ENCODE measurements at places on chromosomes 1 and 21.

- no peak for DNase-seq
These were observed 54.9 kb downstream of the TM2D1 start for GRCh38 chr1:61670016-61670415.

GRCh38 chr1:235946571-235946981 lies 79.9 kb upstream of the LYST start:
- DNase-seq: no peak

GRCh38 chr1:49951385-49951784 lies 72.4 kb downstream of the AGBL4 start:
- DNase-seq: no peak

GRCh38 chr1:8216005-8216404 lies 101.9 kb upstream of the SLC45A1 start:
- no peak for DNase-seq

DNA sequence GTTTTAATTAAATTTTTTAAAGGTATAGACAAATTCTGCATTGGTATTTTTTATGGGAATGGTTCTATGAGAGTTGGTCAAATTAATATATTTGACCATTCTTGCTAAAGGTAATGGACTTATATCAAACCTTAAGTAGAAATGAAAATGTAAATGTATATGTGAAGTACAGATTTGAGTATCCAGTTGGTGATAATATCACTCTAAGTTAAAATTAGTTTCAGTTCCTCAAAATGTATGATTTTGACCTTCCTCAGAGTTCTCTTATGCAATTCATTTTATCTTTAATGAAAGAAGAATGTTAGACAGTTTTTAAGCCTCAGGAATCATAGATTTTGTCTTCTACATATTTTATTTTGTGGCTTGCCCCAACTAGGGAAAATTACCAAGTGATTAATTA lies 1291.5 kb upstream of the B3GALT2 start:
- DNase-seq: no peak

GRCh38 chr1:118999348-119000071 lies 11.4 kb upstream of the TBX15 start:
- DNase-seq: no peak

DNA sequence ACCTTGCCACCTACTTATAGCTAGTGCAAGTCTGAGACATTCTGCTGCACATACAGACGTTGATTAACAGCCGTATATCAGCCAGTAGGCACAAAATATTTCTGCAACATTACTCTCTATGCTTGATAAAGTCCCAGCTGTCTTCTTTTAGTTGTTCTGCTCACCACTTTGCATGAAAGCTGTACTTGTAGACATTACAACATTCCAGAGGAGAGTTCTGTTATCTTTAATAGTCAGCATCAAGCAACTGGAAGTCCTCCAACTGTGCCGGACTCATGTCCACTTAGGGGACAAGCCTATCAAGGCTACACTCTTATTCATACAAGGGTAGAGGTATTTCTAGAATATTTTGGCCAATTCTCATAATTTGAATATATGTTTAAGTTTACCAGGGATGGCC lies 50.0 kb downstream of the CACHD1 start:
- DNase-seq: no peak

- no peak for DNase-seq
These were observed 49.5 kb downstream of the LUZP1 start for GRCh38 chr1:23118957-23119792.

GRCh38 chr1:224554620-224555259 lies 61.4 kb upstream of the CNIH3 start:
- no peak for DNase-seq

DNA sequence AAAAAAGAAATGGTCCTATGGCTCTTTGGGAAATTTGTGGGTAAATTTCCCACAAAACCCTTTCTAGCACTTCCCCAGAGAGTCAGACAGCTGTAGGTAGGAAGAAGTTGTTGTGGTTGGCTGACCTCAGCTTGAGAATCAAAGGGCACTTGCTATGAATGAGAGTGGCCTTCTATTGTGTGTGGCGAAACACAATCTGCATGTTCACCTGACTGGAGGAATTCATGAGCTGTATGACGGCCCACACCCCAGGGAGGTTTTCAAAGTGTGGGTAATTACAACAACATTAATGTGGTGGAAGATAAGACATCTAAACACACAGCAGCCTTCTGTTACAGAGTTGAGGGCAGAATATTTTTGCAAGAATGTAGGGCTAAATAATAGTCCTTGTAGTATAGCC lies 38.8 kb downstream of the NGF start:
- DNase-seq: no peak

DNA sequence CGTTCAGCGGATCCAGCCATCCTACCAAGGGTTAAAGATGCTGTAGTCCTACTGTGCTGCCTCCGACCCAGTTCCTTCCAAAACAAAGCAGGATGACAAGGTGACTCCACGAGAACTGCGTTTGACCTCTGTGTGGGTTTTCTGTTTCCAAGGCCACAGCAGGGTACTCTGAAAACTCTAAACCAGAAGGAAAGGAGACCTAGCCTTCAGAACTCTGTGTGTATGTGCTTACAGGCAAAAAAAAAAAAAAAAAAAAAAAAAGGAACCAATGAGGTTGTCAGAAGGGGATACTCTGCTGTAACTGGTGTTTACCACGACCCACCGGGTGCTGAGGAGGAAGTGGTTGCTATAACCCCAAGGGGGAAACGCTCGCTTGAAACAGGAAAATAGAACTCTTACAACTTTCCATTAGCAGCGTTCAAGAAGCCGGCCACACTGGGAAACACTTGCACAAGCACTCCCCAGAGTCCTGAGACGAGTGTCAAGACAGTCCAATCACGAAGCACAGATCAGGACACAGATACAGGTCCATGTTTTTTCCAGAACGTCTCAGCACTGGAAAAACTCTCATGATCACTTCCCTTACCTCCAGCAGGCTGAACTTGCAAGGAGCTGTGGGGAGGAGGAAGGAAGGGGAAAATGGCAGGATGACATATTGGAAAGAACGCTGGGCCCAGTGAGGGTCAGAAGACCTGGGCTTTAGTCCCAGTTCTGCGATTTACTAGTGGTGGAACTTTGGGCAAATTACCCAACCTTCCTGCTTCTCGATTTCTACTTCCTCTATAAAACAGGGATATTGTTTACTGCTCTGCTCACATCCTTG lies 64.0 kb downstream of the ITPKB start:
- DNase-seq: no peak

- no peak for DNase-seq
These were observed 93.6 kb downstream of the RAVER2 start for GRCh38 chr1:64838486-64838885.

DNA sequence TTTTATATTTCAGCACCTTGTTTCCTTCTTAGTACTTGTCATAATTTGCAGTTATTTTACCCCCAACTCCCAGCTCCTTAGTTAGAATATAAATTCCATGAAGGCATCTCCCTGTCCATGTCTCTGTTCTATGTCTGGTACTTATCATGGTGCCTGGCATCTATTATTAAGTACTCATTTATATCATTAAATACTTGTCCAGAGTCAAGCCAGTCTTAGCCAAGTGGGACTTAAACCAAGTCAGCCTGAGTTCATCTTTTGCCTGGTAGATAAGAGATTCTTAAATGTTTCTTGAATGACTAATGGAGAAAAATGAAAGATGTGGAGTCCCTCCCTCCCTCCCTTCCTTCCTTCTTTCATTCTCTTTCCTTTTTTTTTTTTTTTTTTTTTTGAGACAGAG lies 9.4 kb downstream of the SLC25A44 start:
- no peak for DNase-seq

DNA sequence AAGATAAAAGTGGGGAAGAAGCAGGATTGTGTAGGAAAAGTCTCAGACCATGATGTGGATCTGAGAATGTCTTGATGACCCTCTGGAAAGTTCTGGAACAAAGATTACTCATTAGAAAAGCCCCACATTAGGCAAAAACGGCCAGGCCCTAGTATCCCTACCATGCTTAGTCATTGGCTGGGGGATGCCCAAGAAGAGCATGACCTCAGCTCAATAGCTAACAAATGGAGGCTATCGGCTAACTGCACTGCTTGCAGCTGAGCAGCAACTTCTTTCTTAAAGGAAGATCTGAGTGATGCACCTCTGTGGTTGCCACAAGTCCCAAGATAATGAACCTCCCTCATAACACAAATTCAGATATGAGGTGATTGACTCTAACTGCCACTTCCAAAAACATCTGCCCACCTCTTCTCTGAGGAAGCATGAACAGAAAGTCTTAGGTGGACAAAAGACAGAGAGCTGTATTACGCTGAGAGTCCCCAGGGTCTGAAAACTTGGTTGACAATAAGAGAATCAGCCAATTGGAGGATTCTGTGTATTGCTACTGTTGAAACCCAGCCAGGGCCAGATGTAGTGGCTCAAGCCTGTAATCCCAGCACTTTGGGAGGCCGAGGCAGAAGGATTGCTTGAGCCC lies 64.6 kb upstream of the AK4 start:
- DNase-seq: no peak

DNA sequence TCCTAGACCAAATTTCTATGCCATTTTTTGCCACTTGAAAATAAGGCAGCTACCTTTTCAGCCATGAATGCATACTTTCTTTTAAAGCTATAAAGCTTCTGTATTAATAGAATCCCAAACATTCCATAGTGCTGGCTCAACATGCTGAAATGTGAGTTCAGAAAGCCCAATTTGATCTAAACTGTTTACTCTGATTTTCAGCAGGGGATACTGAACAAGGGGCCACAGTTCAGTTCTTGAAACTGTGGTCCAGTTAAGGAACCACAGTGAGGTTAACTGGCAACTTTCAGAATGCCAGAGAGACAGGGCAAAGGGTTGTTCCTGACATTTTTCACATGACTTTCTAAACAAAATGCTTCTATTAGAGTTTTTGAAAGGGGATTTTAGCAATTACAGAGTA lies 85.7 kb upstream of the COL11A1 start:
- no peak for DNase-seq

DNA sequence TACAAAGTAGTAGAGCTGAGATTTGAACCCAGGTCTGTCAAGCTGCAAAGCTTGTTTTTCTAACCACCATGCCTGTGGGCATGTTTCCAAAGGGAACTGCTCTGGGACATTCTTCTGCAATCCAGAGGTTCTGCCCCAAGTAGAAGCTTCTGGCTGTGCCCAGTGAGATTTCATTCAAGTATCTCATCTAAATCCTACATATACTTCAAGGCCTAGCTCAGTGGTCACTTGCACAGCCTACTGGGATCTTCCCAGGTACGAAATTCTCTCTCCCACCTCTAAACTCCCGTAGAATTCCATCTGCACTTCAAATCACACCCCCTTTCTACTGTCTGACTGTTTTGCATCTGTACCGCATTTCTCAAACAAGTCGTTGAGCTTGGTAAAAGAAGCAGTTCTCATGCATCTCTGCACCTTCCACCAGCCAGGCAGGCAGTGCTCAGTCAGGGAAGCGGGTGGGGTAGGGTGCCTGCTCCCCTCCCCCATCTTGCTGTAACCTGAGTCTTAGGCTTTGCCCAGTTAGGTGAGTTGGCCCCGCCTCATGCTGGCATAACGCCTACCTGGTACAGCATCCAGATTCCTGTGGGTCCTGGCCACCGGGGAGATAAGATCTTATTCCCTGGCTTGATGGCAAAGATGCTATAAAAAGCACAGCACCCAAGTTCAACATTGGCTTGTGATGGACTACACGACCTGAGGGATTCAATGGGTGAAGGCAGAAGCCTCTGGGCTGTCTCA lies 13.5 kb downstream of the SLC9A1 start:
- no peak for DNase-seq

GRCh38 chr1:184405801-184406142 lies 18.9 kb downstream of the C1orf21 start:
- DNase-seq: no peak

DNA sequence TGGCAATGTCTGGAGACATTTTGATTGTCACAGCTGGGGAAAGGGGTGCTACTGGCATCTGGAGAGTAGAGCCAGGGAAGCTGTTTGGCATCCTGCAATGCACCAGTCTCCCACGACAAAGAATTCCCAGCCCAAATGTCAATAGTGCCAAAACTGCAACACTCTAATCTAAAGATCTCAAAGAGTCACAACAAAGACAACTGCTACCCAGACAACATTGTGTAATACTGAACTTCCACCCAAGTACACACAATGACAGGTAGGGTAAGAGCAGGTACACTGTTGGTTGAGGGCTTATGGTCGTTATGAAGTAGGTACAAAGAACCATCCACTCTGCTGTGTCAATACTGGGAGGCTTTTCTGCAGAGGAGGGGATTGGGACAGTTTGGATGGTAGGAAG lies 8.2 kb upstream of the TMEM51 start:
- DNase-seq: no peak

GRCh38 chr1:155080312-155081228 lies 1.9 kb downstream of the EFNA3 start:
- DNase-seq: peak; percentile 74

- no peak for DNase-seq
These were observed 22.2 kb downstream of the MAPKAPK2 start for GRCh38 chr1:206706806-206707366.

DNA sequence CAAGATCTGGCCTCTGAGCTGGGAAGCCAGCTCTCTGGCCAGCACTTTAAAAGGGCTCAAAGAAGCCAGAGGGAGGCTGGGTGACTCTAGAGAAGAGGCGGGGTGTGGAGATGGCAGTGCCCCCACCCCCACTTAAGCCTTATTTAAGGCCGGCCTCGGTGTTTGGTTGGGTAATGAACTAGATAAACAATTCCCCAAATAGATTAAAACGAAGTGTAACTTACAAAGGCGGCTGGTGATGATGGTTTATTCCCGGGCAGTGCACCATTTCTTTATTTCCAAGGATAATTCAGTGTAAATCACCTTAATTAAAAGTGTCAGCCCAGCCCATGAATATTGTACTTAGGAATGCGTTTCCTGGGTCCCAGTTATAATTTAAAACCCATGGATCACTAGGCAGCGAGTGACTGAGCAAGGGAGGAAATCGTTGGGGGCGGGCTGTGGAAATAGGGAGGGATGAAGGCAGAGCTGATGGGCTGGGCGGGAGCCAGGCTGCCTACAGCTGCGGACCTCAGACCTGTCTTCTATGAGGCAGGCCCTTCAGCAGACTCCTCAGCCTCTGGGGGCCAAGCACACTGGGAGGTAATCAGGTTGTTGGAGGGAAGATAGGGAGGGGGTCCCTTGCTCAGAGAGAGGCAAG lies 54.9 kb downstream of the TMEM53 start:
- no peak for DNase-seq

- no peak for DNase-seq
These were observed 12.4 kb downstream of the HMGN1 start for GRCh38 chr21:39336457-39337008.

DNA sequence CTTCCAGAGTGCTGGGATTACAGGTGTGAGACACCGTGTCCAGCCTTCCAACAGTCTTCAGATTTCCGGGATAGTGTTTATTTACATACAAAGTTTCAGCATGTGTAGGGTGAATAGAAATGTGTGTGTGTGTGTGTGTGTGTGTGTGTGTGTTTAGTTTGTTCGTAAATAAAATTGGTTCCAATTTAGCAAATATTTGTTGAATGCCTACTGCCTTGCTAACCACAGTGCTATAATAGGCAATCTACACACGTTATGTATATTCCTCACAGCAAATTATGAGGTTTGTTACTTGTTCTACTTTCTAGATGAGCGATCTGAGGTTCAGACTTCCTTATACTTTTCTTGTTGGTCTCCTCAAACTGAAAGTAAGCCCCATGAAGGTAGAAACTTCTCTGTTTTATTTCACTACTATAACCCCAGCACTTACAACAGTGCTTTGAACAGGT lies 32.8 kb upstream of the EPS15 start:
- DNase-seq: no peak

- DNase-seq: no peak
These were observed 37.6 kb downstream of the BEND5 start for GRCh38 chr1:48739091-48739490.
